MM.1S (cell line): ENCODE measurements at places on chromosomes 5 and 9.
A peak's percentile ranks its signal among the peaks of the same experiment; 100 is the strongest.

- no peak for DNase-seq
Observed at GRCh38 chr9:95379630-95380029, 62.1 kb upstream of the FANCC start.

DNA sequence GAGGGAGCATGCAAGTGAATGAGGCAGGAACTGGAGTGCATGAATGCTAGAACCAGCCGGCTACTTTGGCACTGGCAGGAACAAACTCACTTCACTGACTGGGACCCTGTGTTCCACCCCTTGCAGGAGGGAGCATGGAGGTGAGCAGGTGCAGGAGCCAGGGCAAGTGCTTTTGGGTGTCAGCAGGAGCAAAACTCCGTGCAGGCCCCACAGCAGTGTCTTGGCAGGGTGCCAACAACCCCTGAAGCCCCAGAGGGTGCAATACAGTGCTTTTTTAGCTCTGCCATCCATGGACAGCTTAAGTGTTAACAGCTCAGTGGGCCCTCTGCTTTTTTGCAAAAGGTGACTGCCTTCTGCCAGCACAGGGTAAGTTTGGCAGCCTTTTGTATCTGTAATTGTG, 245.8 kb upstream of the PCSK5 start:
- no peak for DNase-seq

DNA sequence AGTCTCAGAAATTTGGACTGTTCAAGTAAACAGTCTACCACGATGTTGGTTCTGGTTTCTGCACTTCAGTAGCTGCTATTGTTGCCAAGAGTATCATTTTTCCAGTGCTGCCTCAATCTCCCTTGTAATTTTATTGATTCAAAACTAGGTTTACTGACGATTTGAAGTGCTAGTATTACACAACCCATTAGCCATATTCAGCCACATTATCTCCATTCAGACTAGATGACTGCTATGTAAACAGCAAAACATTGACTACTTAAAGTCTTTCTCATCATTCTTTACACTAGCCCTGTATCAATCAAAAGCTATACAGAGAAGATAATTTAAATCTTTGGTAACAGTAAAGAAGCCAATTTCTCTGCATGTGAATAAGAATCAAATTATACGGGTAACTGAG, 102.0 kb upstream of the TSLP start:
- DNase-seq = no peak

DNA sequence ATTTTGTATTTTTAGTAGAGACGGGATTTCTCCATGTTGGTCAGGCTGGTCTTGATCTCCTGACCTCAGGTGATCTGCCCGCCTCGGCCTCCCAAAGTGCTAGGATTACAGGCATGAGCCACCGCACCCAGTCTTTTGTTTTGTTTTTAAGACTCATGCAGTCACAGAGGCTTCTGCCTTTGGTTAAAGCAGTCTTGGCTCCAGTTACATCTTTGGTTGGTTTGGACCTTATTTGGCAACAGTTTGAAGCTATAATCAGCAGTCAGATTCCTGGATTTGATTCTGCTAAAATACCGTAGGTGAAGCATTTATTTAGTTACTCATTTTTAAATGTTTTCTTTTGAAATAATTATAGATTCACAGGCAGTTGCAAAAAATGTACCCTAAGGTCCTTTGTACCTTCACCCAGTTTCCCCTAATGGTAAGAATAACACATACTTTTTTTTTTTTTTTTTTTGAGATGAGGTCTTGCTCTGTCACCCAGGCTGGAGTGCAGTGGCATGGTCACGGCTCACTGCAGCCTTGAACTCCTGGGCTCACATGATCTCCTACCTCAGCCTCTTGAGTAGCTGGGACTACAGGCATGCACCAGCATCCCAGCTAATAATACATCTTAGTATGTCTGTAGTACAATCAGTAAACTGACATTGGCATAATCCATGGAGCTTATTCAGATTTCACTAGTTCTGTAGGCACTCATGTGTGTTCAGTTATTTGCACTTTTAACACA, 15.7 kb downstream of the USP20 start:
- no peak for DNase-seq

DNA sequence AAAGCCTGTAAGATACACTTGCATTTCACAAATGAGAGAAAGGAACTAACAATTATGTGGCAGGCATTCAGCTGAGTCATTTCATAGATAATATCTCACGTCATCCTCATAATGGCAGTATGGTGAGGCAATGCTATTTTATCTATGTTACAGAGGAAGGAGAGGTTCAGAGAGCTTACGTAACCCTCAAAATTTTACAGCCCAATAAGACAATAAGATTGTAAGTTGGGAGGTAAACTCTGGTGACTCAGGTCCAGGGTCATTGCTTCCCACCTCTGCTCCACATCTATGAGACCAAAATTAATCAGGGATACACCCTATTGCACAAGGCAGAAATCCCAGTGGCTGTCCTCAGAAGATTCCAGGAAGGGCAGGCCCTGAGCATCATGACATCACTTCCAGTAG, 309.7 kb downstream of the NSG2 start:
- no peak for DNase-seq

DNA sequence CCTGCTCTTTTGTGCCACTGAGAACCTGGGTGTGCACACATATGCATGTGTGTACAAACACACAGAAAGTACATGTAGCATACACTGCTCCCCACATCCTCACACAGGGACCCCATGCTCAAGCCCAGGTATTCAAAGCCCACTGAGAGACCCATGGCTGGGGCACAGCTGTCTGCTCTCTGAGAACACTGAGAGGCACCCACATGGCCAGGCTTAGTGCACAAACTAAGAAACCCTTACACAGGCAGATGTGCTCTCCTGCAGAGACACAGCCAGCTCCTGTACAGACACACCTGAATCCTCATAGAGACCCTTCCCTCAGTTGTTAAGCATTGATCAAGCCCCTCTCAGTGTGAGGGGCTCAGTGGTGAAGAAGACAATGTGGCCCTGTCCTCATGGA, 92.5 kb downstream of the CACNA1B start:
- no peak for DNase-seq

DNA sequence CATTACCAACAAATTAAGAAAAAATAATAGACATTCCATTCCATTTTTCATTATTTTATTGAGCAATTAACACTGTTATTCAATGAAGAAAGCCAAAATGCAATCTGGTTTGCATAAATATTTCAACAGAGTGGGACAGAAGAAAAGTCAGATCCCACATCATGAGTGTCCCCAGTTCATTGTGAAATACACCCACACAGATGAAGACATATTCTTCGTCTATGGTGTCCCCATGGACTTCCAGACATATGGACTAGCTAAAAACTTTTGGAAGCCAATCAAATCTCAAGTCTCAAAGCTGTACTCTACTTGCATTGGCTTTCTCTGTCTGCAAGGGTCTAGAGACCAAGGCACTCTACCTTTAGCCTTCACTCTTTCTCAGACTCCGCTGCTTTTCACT, 194.3 kb downstream of the SEMA5A start:
- no peak for DNase-seq

DNA sequence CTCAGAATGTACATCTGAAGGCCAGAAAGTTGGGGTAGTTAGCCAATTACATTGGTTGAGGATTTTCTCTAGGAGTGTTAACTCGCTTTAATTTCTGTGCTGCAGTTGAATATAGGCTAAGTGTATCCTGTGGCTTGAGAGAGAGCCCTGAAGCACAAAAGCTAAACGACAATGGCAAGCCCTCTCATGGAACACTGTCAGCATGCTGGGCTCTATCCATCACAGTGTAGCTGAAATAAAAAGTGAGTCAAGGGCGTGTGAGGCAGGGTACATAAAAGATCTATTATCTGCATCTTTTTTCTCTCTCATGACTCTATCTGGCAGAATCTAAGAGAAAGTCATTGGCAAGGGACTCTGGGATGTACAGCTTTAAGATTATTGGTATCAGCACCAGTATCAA, 254.2 kb upstream of the GRIA1 start:
- no peak for DNase-seq

GRCh38 chr9:108062680-108063079, 573.1 kb upstream of the KLF4 start:
- no peak for DNase-seq

- DNase-seq = peak; percentile 66
Observed at GRCh38 chr5:76104027-76104426, 20.8 kb downstream of the SV2C start.

- peak; percentile 83 for DNase-seq
Observed at GRCh38 chr5:176837707-176838115, 27.4 kb downstream of the UNC5A start.

GRCh38 chr5:88675708-88676636, 207.0 kb downstream of the MEF2C start:
- peak; percentile 95 for DNase-seq

GRCh38 chr5:72658761-72659540, 151.7 kb upstream of the ZNF366 start:
- DNase-seq = no peak

- no peak for DNase-seq
Observed at GRCh38 chr5:83744821-83745220, 24.2 kb upstream of the HAPLN1 start.

DNA sequence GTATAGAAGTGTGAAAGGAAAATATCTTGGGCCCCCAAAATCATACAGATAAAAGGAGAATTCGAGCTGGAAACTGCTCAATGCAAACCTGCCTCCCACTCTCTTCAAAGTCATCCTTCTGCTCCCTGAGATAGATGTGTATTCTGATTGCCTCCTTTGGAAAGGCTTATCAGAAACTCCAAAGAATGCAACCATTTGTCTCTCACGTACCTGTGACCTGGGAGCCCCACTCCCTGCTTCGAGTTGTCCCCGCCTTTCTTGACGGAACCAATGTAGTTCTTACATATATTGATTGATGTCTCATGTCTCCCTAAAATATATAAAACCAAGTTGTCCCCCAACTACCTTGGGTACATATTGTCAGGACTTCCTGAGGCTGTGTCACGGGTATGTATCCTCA, 163.8 kb downstream of the DIRAS2 start:
- no peak for DNase-seq

DNA sequence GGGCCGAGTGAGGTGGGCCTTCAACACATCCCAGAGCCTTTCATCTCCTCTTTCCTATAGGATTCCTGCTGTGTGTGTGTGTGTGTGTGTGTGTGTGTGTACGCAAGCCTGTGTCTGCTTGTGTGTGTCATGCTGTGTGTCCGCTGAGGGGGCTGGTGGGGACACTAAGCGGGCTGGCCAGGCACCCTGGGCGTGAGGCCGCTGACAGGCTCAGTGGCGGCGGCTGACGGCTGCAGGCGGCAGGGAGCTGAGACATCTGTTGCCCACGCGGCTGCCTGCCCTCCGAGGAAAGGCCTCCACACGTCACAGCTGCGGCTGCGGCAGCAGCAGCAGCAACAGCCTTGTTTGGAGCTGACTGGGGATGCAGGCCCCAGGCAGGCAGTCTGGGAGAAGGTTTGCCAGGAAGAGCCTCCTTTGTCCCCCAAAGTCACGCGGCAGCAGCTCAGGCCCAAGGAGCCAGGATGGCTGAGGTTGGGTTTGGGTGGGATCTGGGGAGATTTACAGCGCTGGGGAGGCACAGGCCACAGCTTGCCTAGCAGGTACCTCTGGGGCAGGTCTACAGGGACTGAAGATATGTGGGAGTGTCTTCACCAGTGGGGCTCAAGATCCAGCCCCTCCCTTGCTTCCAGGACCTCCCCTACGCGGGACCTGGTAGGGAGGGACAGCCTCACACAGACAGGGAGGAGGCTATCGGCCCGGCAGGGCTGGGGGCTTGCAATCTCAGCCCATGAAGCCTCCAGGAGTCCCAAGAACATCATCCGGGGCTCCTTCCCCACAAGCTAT, 1.8 kb downstream of the PDLIM4 start:
- DNase-seq = no peak
